NCI-H2029 (cell line): ENCODE measurements at places on chromosomes 2 and 18.

DNA sequence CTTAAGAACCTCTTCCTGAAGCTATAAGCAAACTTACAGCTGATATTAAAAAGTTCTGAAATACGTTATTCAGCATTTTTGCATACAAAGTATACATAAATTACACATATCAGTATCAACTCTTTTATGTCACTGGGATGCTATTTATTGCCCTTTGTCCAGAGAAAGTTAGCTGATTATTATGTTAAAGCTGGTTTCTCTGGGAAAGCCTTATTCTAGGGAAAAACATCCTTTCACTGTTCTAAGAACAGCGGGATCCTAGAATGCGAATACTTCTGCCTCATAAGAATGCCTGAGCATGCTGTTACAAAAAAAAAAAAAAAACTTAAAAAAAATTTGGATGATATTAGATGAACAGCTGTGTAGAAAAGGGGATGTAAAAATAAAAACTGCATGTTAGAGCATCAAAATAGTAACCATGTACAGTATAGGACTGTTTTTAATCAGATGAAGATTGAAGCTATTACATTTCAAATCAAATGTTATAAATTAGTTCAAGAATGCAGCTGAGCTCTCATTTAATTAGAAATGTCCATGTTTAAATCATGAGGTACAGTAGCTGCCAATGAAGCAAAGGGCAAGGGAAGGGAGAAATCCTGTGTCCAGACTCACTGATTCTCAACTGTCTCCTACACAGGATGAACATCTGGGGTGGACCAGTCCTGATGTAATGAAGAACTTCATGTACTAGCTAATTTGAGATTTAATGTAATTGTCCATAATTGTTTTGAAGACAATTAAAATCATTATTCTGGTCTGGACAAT is 8.2 kb downstream of the FTCDNL1 start:
- DNase-seq: no peak

DNA sequence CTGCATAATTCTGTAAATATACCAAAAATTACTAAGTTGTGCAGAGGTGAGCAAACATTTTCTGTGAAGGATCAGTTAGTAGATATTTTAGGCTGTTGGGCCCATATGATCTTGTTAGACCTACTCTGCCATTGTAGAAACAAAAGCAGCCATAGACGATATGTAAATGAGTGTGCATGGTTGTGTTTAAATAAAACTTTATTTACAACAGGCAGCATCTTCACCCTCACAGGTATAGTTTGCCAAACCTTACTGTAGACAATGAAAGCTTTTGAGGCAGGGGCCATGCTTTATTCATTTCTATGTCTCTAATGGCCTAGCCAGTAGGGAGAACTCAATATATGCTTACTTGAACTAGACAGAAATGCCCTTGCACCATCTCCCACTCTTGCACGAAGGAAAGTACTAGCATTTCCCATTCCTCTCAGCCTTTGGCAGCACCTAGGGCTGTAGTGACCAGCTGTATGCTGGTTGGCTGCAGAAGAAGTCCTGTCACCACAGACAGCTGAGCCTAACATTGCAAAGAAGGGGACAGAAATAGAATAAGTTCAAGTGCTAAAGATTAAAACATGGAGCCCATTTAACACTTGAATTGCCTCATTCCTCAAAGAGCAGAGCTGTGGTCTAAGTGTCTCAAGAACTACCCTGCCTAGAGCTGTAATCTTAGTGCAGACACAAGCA is 305.1 kb upstream of the MGAT5 start:
- no peak for DNase-seq

DNA sequence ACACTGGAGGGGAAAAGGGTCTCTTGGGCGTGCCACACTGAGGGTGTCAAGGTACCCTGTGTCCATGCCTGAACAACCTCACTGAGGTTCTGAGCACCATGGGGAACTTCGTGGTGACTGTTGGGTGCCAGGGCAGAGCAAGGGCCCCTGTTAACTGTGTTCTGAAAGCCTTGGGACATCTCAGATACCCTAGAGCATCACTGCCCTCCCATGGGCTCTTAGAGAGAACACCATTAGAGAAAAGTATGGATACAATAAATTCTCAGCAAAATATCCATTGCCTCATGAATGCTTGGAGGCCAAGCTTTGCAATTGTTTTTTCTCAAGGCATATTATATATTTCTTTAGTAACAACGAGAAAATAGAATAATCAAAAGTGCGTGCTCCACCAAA is 488.5 kb upstream of the NRP2 start:
- DNase-seq: no peak

GRCh38 chr2:153871231-153872221 is at the start of gene GALNT13:
GALNT13 (plus strand) TSS chr2:153871922.
- DNase-seq: peak; percentile 88

DNA sequence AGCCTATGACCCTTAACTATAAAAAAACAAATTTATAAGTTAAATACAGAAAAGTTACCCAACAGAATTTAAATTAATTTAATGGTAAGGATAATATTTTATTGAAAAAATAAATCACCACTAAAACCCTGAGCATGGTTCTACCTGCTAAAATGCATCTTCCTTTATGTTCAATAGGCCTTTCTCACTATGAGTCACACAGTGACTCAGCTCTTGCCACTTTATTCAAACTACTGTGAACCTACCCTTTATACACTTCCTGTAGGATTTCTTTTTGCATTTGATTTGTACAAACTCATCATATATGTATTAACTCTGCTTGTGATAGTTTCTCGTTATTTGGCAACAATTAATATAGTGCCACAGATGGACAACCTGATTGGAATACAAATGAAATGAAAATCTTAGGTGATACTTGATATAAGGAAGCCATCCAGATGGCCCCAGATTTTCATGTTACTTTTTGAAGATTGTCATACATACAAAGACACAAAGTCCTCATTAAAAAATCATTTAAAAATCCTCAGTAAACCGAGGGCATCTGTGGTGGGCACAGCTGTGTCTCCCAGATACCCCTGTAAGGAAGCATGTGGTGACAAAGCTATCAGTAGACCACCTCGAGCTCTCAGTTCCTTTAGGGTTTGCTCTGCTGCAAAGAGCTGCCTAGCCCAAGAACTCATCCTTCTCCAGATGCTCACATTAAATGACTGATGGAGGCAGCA is 55.2 kb upstream of the COBLL1 start:
- no peak for DNase-seq

GRCh38 chr2:13662055-13662454 is 945.3 kb downstream of the TRIB2 start:
- no peak for DNase-seq

DNA sequence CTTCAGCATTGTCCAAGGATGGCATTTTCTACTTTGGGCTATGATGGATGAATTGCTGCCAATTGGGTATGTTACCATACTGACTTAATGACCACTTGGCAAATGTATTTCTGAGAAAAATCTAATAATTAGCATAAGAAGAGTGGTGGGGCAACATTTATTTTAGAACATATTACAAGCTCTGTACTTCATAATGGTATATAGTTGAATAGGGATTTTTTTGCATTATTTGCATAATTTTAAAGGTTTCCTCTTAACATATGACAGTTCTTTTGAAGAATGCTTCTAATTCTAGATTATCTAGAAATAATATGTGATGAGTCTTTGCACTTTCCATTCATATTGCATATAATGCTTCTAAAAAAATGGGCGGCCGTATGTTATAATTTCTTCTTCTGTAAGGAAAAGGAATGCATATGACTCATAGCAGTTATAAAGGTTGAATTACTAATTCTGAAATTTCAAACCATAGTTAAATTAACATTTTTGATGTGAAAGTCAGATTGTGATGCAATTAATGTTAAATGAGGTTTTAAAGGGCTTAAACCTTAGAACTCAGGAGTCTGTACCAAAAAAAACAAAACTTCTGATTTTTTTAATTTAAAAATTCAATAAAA is 1652.3 kb upstream of the SLC39A10 start:
- no peak for DNase-seq

- no peak for DNase-seq
These were observed 197.9 kb upstream of the LRRTM4 start for GRCh38 chr2:77720115-77720514.

DNA sequence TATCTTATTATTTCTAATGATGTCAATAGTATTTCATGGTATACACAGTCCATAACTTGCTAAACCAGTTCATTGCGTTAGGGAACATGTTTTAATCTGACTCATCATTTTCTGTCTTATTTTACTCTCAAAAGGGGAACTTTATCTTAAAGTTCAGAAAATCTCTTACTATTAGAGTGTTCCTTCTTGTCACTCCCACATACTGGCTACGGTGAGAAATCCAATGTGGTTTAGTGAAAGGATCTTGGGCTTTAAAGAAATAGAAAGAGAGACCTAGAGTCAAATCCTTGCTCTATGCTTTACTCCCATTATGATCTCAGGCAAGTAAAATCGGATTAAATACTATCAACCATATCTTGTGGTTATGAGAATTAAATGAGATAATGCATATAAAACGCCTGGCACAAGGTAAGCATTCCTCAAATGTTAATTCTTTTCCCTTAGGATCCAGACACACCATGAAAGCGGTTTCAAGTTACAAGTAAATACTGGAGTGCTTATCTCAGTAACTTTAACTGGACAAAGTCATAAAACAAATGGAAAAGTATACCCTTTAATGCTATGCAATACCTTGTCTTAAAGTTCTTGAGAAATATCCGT is 576.0 kb downstream of the ARHGAP15 start:
- no peak for DNase-seq

DNA sequence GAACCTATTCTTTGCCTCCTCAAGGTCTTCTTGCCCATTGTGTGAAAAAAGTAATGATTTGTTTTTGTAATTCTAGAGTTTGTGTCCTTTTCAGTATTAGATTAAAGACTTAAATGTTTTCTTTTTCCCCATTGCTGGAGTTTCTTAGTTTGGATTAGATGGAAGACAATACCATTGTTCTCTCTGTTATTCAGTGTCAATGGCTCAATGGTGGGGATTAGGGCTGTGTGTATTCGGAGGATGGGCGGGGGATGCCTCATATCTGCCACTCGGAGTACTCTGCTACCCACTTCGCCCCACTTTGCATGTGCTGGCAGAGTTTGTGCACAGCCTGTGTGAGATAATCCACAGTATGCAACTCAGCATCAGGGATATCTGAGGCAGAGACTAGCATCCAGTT is 90.1 kb downstream of the KLHL29 start:
- no peak for DNase-seq

GRCh38 chr2:26043109-26043508 is 9.2 kb downstream of the RAB10 start:
- DNase-seq: no peak

DNA sequence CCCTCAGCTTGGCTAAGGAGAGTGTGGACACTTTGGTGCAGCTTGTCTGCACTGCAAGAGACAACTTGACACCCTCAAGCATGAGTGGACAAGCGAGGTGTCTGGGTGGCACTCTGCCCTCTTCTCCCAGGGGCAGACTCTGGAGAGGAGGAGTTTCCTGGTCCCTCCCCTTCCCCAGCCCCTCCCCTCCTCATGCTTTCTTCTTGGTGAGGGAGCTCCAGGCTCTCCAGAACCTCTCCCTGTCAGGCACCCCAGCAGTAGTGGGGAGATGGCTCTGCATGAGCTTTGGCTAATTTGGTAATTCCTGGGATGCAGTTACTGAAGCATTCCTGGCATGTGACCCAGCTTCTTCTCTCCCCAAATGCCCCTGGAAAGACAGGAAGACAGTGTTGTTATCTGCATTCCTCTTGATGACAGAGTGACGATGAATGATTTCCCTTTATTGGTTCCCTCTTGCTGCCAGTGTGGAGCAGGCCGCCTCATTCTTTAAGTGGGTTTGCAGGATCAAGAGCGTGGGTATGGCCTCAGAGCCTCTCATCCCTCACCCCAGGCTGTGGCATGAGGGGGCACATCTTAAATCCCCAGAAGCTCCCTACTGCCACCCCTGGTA is 89.2 kb downstream of the STPG4 start:
- no peak for DNase-seq

DNA sequence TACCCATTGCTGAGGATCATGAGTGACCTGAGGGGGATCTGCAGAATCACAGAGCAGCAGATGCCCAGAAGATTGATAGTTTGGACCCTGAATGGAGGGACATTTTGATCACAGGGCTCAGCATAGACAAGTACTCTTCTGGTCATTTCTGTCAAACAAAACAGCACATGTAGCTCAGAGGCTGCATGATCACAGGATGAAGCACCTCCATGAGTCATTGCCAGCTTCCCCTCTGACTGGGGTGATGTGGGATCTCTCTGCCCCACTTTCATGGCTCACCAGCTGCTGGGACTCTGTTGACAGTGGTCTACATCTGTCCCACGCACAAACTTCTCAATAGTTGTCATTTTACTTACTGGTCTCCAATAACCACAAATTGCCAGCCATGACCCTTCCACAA is 264.1 kb downstream of the RPIA start:
- DNase-seq: no peak

- DNase-seq: no peak
These were observed 107.3 kb downstream of the CPS1 start for GRCh38 chr2:210663631-210664089.

DNA sequence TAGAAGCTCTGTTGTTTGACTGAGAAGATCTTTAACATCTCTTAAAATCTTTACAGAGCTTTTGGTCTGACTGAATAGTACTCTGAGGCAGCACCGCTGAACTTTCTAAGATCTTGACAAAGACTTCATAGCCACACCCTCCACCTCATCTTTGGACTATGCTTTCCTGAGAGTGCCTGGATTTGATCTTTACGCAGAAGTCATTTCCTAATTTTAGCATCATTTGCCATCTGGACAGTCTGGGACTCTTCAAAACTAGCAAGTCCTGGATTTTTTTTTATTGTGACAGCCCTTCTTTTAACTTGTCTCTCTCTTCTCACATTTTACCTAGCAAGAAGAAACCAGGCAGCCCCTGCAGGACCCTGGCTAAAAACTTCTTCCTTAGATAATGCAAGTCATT is 188.8 kb downstream of the CTIF start:
- no peak for DNase-seq

DNA sequence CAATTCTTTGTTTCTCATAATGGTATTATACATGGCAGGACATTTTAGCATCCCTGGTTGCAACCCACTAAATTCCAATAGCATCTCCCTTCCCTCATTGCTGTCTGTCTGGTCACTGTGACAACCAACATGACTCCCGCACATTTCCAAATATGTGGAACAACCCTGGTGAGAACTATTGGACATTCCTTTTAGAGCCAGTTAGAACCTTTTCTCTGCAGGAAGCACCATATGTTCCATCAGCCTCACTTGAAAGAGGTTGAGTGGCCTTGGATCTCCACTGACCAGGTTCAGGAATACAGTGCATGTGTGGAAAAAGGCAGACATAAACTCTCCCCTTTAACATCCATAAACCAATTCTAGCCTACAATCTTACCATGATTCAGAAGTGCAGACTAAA is 25.9 kb upstream of the GLS start:
- no peak for DNase-seq

GRCh38 chr2:196759378-196759706 is 40.1 kb downstream of the GTF3C3 start:
- DNase-seq: no peak
